ENCODE measurements at places on chromosomes 5 and 9.

- DNase-seq: no peak
Measured at GRCh38 chr5:143440448-143441115, 37.1 kb upstream of the NR3C1 start.

DNA sequence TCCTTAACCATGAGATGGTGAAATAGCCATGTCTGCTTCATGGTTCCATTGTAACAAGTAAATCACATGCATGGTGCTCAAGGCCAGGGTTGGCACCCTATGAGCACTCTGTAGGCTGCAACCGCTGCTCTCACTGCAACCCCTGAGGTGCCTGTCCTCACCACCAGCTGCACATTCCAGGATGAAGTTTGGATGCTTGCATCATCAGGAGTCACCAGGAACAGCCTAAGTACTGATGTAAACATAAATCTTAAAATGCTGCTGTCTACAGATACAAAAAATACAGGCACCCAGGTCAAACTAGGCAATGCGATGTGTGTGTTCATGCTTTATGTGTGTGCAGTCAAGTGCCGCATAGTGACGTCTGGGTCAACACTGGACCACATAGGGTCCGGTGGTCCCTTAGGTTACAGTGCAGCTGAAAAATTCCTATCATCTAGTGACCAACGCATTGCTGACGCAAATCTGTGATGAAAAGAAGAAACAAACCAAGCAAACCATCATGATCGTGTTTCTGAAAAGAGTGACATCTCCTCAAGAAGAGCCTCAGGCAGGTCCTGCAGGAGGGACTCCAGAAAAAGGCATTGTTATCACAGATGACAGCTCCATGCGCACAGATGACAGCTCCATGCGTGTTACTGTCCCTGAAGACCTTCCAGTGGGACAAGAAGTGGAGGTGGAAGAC, 234.8 kb downstream of the AUH start:
- peak; percentile 51 for DNase-seq

GRCh38 chr9:22050924-22051323, 41.8 kb upstream of the CDKN2B start:
- no peak for DNase-seq

DNA sequence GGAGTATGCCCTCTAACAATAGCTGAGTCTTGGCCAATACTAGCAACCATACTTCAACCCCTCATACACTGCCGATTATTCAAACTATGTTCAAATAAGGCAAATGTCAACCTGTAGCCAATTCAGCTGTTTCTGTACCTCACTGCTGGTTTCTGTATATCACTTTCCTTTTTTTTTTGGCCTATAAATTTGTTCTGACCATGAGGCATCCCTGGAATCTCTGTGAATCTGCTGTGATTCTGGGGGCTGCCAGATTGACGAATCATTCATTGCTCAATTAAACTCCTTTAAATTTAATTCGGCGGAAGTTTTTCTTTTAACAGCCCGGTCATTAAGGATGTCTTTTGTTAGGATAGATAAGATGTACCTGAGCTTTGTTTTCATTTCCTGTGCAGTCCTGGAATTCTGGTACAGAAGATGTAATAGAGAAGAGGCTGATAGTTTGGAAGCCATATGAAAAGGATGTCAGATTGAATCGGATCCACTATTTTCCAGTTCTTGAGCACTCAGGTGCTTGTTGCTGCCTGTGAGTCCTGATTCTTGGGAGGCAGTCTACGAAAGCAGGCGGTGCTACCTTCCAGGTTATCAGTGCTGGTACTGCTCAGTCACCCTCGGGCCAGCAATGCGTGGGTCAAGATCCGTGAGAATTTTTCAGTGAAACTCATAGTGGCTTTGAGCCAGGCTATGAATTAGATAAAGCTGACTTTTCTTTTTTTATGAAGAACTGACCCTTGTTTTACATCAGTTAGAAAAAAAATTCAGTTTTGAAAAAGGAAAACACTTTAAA, 106.2 kb upstream of the TUT7 start:
- DNase-seq: peak; percentile 56

DNA sequence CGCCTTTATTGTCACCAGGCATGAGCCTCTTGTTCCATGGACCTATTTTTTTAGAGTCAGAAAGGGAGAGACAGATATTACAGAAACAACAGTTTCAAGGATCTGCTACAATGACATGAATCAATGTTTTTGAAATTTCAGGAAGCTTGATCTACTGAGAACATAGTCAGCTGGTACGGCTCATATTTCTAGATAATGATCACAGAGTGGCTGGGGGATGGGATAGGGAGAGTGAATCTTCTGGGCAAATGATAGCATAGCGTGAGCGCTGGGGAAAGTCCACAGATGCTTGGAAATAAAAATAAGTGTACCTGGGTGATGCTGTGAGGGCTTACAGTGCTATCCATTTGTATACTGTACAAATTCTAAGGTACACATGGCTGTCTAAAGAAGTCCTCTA, 340.4 kb downstream of the EBF1 start:
- no peak for DNase-seq

DNA sequence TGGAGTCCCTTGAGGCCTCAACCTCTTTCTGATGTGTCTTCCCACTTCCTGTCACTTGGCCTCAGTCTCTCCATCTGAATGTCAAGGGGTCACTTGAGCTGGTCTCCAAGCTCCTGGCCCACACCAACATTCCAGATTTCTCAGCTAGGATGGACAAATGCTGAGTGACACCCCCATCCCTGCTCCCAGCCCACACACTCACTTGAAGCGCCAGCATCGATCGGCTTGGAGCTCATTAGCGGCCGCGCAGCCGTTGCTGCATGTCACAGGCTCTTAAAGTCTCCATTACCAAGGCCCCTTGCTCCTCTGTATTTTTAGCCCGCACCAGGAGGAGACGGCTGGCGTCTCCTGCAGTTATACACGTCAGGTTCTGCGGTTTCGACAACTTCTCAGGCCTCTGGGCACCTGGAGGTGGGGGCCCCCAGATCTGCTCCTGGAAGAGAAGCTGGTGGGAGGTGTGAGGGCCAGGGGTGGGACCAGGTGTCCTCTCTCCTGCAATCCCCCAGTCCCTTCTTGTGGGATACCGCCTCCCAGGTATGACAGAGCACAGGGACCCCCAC, 33.4 kb upstream of the ARAP3 start:
- DNase-seq: no peak

- peak; percentile 15 for DNase-seq
Measured at GRCh38 chr5:68369023-68369359, 153.4 kb downstream of the PIK3R1 start.

GRCh38 chr5:148740966-148741742, 85.3 kb upstream of the ADRB2 start:
- peak; percentile 82 for DNase-seq

- DNase-seq: no peak
Measured at GRCh38 chr5:96601200-96601599, 61.0 kb upstream of the CAST start.

Measured in adipocyte (in vitro differentiated cells).